ENCODE measurements at places on chromosomes 1 and 21.
A peak's percentile ranks its signal among the peaks of the same experiment; 100 is the strongest.

DNA sequence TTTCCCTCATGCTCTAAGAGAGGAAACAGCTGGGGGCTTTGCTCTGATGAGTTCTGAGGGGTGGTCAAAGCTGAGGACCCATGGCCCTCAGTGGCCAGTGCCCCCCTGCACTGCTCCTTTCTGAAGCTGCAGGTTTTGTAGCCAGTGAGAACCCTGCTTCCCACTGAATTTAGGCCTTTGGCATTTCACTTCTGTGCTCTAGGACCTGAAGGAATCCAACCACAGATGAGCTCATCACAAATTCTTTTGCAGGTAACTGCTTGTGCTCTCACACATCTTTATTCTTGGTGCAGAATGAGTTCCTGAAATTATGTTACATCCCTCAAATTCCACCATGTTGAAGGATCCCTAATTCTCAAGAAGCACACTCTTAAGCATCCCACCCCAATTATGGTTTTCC lies 248.7 kb upstream of the IRF2BP2 start:
- no peak for DNase-seq

DNA sequence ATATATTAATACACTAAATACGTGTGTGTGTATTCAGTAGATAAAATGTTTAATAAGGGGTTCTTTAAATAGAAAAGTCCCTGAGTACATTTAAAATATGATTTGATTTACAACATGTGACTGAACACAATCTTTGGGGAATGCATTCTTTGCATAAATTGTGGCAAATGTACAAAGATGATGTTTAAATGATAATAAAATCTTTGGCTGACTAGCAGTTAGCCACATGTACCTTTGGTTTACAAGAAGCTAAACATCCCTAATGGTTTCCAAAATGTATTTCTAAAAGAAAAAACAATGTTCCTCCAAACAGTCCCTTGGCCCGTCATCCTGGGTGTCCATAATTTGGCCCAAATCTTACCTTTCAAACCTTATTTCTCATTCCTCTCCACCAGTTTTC lies 106.4 kb upstream of the MARK1 start:
- DNase-seq = no peak

DNA sequence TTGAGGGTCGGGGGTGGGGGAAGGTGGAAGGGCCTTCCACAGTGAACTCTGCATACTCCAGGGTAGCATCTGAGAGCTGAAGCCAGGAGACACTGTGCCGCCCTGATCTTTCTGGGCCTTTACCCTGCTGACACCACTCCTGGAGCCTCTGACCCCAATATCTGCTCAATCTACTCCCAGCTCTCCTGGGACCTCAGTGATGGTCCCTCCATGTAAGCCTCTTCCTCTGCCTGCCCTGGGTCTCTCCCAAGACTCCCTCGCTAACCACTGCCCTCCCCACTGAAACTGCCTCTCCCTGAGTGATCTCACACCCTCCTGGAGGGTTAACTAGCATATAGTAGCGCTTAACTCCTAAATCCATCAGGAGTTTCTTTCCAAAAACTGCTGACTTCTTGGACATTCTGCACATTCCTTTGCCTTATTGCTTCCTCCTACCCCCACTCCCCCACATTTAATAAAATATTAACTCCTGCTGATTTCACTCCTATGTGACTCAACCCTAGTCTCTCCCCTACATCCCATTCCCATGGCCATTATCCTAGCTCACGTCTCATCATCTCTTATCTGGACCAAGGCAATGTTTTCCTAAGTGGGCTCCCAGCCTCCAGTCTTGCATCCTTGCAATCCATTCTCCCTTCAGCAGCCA lies 145.6 kb downstream of the HMGB4 start:
- no peak for DNase-seq

DNA sequence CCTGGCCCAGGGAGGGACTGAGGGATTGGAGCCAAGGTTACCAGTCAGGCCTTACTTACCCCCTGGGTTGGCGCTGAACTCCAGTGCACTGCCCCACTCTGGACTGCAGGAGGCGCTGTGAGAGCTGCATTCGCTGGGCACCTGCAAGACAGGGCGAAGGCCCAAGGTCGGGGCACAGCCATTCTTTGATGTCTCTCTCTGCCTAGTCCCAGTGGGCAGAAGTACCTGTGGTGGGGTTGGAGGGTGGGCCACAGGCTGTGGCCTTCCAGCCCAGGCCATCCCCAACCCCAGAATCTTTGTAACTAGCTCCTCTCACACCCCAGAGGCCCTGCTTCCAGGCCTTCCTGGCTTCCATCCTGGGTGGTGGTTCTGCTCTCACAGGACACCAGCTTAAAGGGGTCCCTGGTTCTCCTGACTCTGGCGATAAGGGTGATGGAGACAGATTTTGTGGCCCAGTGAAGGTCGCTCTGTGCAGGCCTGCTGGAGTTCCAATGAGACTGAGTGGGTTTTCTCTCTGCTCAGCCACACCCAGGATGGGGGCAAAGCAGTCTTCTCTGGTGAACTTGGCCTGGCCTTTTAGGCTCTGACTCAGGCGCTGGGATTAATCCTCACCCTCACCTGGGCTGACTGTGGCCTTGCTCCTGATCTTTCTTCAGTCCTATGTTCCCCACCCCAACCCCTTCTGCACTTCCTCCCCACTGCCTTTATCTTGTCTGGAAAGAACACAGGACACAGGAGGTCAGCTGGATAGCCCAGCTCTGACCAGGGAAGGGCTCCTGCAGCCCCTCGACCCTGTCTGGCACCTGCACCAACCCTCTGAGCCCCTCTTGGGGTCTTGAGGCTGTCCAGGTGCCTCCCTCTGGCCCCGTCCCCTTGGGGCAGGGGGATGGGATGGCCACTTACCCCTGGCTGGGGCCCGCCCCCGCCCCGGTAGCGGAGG lies 954 bp downstream of the MYOG start:
- DNase-seq = no peak

- DNase-seq = no peak
Observed at GRCh38 chr1:8586438-8586837, 231.0 kb downstream of the RERE start.

DNA sequence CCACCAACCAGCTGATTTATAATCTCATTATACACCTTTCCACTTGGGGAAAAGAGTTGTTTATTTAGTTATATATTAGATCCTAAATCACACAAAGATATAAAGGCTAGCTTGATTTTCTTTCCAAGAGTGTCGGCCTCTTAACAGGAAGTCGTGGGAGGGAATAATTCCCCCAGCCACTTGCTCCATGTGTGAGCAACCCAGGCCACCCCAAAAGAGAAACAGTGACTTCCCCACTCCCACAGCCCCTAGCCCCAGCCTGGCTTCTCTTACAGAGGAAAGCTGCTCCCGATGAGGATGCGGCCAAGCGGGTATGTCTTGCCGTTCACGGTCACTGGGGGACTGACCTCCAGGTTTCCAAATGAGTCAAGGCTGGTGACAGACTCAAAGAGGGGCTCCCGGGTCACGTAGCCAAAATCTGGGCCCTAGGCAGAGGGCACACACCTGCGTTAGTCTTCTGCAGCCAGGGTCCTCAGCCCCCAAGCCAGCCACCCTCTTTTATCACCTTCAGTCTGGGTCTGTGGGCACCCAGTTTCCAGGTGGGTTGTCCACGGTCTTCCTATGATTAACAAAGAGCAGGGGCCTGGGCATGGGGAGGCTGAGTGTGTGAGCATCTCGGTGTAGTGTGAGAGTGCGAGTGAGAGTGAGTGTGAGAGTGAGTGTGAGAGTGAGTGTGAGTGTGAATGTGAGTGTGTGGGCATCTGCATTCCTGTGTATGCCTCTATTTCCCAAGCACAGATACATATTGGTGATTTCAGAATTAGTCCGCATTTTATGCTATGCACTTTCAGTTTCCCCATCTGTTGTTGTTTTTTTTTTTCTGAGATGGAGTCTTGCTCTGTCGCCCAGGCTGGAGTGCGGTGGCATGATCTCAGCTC lies 25.4 kb upstream of the SDHB start:
- no peak for DNase-seq

DNA sequence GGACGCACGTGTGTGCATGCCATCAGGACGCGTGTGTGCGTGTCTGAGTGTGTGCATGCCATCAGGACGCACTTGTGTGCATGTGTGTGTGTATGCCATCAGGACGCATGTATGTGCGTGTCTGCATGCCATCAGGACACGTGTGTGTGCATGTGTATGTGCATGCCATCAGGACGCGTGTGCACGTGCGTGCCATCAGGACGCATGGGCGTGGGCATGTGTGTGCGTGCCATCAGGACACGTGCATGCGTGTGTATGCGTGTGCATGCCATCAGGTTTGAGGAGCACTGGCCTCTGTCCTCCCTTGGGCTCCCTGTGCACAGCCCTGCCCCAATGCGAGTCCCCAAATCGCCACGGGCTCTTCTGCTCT lies 12.6 kb upstream of the C1QTNF12 start:
- DNase-seq = no peak

DNA sequence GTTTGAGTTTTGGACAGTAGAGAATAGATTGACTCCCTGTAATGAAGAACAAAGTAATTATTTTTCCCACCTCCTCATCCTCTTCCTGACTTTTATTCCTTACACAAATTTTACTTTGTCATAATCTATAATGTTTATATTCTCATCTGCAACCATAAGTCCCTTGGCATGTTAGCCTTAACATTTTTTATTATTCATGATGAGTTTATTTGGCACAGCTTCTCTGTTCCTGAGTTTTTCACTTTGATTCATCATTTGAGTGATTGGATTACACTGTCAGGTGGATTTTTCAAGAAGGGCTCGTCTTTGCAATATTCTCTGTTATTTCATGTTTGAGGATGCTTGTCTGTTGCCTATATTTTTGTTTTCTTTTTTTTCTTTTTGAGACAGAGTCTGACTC lies 35.7 kb downstream of the TNFRSF8 start:
- DNase-seq = no peak

- no peak for DNase-seq
Observed at GRCh38 chr1:170126696-170127095, 19.1 kb upstream of the NTMT2 start.

DNA sequence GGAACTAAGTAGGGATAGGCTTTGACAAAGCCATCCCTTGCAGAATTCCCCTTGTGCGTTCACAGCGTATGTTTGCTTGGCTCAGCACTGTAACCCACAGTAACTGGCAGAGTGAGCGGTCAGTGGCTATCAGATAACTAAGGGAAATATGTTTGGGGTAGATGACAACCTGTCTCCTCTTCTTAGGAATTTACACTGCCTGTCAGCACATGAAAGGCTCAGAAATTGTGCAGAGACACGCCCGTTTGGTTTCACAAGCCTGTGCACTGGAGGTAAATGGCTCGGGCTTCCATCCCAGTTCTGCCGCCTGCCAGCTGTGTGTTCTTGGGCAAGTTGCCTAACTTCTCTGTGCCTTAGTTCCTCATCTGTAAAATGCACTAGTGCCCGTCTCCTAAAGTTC lies 101.2 kb downstream of the PRDM2 start:
- DNase-seq = no peak

- DNase-seq = peak; percentile 28
Observed at GRCh38 chr1:48692235-48692634, 84.5 kb downstream of the BEND5 start.

DNA sequence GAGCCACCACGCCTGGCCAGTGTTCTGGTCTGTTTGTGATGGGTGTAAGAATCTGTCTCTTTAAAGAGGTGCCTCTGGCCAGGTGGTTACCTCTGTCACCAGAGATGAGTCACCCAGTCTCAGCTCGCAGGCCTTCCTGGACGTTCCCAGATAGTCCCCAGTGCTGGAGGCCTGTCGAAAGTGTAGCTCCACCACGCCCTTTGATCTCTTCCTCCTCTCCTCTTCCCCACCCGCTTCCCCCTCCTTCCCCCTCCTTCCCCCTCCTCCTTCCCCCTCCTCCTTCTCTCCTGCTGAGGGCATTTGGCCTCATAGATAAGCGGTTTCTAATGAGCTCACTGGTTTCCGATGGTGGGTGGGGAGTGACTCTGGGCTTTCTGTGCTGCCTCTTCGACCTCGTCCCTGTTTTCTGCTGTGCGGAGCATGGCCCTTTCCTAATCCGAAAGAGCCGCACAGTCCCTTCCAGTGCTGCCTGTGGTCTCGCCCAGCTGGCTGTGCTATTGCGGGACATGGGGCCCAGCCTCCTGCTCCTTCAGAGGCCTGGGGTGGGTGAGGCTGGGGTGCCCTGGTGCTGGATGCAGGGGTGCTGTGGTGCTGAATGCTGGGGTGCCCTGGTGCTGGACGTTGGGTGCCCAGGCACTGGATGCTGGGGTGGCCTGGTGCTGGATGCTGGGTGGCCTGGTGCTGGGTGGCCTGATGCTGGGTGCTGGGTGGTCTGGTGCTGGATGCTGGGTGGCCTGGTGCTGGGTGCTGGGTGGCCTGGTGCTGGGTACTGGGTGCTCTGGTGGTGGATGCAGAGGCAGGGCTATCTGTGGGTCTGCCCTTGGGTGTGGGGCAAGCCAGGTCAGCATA lies 19.2 kb downstream of the AGPAT3 start:
- DNase-seq = no peak

DNA sequence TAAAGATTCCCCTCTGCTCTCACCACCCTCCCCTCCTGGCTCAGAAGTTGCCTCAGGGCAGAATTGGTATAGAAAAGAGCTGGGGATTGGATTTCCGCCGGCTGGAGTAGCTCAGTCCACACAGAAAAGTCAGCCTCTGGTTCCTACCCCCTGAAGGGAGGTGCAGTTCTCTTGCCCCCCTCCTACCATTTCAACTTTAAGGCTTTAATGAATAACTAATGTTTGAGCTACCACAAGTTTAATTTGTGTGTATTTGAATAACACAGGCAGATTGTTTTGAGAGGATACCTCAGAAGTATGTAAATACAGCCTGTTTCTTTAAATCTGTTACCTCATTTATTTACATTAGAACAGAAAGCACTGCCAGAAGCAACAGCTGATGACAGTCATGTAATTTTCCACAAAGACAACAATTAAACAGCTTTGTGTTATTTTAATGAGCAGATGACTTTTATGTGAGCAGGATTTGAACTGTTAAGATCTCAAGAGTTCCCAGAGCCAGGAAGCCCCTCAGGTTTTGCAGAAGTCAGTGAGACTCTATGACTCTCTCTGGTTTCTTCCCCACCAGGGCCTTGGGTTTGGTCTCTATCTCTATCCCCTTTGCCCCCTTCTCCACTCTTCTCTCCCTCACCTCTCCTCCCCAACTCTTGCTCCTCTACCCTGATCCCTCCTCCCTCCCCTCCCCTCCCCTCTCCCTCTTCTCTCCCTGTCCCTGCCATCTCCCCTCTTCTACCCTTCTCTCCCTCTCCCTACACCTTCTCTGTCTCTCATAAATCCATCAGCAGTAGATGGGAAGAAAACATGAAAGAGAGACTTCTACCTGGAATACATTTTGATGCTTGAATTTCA lies 26.3 kb downstream of the DUSP10 start:
- peak; percentile 52 for DNase-seq

DNA sequence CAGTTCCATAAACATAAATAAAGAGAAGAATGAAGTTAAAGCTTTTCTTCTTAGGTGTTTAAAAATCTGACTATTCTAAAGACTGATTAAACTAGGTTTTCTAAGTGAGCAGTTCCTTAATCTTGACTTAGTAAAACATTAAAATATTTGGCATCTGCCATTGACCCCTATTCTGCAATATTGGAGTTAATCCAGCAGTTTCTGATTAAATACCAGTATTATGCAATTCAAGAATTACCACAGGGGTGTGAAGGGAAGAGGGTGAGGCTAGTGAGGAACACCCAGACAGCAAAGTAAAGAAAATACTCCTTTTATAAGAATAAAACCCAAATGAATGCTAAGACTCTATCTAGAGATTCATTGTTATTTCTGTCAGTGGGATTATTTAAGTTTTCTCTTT lies 40.9 kb downstream of the CLIC4 start:
- no peak for DNase-seq
